ENCODE measurements at places on chromosomes 2 and 18. TPM values are rescaled to one million over a fixed set of nuclear protein-coding genes. Genes with fewer than 3 reads are reported as not detected.

GRCh38 chr2:242012956-242013764 is 143.6 kb downstream of the RTP5 start:
- no peak for DNase-seq

DNA sequence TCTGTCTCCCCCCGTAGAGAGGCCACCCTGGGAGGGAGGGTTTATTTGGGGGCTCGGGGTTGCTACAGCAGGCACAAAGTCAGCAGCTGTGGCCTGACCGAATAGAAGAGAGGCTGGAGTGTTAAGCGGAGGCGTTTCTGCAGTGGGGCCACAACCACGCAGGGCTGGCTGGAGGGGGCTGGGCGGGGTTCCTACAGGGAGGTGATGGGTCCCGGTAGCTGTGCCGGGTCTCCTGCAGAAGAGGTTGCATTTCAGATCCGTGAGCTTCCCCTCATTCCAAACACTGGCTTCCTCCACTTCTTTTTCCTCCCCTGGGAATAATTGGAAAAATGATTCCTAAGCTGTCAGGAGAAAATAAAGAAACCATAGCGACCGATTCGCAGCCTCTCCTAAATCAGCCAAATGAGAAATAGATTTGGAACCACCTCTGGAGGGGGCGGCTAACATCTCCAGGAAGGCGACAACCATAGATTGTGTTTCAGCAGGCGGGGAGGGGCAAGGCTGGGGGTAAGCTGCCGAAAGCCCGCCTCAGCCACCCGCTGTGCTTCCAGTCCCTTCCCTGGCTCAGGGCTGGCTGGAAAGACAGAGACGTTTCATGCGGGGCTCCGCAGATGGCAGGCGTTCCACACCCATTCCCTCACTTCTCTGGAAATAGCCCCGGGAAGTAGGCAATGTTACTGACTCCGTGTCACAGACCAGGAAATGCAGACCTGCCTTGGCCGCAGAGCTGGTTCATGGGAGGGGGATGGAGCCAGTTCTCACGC is 85.6 kb upstream of the TAF1B start:
- DNase-seq, result no peak

- DNase-seq, result no peak
Measured at GRCh38 chr2:176639016-176639343, 369.7 kb downstream of the MTX2 start.

DNA sequence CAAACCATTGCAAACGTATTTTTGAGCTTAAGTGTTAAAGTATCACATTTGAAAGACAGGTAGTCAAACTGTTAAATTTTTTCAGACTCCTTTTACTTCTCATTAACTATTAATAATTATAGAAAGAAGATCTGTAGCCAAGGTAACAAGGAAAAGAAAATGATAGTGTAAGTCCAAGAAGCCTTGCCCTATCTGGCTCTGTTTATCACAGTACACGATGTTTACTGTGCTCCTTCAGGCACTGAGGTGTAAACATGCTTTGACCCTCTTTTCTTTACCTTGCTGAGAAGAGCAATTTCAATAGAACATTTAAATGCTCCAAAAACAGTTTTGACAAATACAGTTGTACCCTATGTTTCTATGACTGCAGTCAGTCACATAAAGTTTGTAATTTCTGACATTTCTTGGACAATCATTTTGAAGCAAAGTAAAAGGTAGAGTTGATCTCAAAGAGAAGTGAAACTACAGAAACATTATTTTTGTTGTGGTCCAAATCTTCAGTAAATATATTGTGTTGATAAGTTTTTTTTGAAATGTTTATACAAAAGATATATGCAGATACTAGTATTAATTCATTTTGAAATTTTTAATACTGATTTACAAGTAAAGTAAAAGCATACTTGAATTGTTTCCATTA is 152.6 kb upstream of the KYNU start:
- no peak for DNase-seq

UGT1A8 gene
- not detected for polyA plus RNA-seq
